ENCODE measurements at places on chromosomes 3 and 15.

DNA sequence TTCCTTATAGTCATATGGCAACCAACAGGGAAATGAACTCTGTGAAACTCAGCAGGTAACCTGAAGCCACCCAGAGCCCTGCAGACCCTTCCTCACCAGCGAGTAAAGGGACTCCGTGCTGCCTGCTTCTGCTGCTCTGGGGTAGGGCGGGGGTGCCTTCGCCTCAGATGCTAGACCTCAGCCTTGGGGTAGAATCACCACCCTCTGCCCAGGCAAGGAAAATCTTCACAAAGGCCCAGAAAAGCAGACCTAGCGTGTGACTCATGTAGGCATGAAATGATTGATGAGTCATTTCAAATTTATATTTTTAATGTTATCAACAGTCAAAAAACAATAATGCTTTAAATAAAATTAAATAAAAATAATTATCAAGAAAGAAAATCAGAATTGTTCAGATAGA, 6.6 kb downstream of the STIMATE start:
- no peak for DNase-seq

GRCh38 chr15:80527406-80527805, 123.2 kb downstream of the ARNT2 start:
- no peak for DNase-seq

DNA sequence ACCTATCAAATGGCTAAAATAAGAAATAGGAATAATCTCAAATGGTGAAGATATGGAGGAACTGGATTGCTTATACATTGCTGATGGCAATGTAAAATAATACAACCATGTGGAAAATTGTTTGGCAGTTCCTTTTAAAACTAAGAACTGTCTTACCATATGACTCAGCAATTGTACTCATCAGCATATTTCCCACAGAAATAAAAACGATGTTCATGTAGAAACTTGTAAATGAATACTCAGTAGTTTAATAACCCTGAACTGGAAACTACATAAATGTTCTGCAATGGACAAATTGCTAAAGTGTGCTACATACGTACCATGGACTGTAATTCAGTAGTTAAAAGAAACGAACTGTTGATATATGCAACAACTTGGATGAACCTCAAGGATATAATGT, 253.9 kb upstream of the RBMS3 start:
- DNase-seq, result no peak

GRCh38 chr3:10185804-10186762, 21.4 kb downstream of the IRAK2 start:
- DNase-seq, result no peak

GRCh38 chr3:148190441-148190990, 507.2 kb upstream of the AGTR1 start:
- no peak for DNase-seq

GRCh38 chr3:674116-674515, 418.7 kb upstream of the CNTN6 start:
- no peak for DNase-seq

- no peak for DNase-seq
These were observed 46.8 kb downstream of the PIK3CA start for GRCh38 chr3:179194931-179195330.

DNA sequence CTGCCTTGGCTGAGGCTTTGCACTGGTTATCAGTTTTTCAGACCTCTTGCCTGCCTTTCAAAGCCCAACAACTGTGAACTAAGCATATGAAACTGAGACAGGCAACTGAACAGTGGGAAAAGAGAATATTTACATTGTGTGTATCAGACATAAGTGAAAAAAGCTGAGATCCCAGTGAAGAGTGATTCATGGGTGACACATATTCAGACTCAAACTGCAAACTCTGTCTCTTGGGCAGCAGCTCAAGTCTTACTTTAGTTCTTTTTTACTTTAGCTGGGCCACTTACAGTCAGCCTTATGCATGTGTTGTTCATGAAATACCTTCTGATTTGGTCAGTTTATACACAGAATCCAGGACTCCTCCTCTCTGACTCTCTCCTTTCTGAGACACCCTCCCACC, 19.2 kb downstream of the SUCLG2 start:
- DNase-seq, result peak; percentile 63

DNA sequence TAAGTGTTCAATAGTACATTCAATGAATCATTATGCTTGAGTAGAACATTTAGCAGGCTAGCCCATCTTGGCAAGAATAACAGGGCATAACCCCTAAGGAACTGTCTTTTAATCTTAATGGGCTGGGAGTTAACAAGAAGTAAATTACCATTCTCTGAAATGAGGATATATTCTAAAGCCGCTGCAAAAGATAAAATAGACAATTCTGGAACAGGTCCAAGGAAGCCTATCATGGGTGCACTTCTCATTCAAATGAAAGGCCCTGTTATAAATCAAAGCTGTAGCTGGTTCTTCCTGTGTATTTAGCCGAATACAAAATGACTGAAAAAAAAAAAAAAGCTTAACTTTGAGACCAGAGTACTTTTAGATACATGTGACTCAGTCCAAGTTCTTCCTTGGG, 15.6 kb downstream of the MTHFS start:
- DNase-seq, result no peak

DNA sequence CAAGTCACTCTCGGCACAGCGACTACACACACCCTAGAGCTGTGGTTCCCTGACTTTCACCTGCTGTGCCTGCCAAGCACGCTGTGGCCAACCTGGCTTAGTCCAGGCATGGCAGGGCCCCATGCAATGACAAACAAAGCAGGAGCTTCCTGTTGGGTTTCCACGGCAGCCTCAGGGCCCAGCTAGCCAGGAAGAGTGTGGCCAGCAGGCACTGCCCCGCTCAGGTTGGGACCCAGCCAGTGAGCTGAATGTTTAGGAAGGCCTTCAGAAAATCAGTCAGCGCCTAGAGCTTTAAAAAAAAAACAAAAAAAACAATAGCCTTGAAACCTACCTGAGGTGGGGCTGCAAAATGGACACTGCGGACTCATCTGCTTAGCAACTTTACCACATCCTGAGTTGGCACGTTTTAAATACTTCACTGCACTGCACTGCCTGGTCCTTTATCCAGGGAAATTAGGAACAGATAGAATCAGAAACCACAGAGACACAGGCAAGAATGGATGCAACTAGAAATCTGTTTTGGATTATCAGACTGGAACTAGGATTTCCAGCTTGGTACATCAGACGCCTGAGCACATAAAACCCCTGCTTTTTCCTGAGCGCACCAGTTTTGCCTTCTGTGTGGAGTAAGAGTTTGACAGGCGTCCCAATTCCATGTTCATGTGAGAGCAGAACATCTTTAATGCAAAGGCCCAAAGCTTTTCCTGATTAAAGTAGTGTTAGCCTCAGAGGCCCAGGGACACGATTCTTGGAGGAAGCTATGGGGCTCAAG, 36.2 kb upstream of the LDHAL6B start:
- DNase-seq, result peak; percentile 78

DNA sequence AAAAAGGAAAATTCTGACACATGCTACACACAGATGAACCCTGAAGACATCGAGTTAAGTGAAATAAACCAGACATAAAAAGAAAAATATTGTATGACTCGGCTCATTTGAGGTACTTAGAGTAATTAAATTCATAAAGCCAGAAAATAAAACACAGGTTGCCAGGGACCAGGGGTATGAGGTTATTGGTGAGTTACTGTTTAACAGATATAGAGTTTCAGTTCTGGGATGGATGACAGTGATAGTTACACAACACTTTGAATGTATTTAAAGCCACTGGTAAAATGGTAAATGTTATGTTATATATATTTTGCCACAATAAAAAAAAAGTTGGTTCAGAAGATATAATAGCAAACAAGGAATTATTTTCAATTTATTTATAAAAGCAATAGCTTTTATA, 436.1 kb upstream of the WNT5A start:
- DNase-seq, result no peak

GRCh38 chr15:27928386-27928785, 170.7 kb downstream of the OCA2 start:
- DNase-seq, result no peak

- DNase-seq, result no peak
These were observed 80.0 kb downstream of the COL6A5 start for GRCh38 chr3:130425484-130425883.

DNA sequence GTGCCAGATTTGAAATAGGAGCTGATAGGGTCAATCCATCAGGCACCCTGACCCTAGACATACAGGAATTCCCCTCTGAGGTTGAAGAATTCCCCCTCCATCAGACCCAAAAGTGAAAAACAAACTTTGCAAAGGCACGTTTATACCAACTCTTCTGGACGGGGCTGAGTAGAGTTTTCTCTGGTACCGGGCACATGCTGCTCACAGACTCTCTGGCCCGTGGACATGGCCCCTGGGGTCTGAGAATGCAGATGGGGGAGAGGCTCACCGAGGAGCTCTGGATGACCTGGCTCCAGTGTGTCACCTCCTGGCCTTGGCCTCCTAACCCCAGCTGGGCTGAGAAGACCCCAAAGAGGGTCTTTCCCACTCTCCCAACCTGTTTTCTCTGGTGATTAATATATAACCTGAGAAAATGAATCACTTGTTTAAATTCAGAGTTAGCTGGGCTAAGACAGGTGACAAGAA, 11.2 kb upstream of the LIPC start:
- no peak for DNase-seq

All from fibroblast of the conjunctiva (primary cell).